ENCODE measurements at places on chromosomes 3 and 15.

- no peak for DNase-seq
Observed at GRCh38 chr3:124846189-124846588, 41.0 kb downstream of the ITGB5 start.

DNA sequence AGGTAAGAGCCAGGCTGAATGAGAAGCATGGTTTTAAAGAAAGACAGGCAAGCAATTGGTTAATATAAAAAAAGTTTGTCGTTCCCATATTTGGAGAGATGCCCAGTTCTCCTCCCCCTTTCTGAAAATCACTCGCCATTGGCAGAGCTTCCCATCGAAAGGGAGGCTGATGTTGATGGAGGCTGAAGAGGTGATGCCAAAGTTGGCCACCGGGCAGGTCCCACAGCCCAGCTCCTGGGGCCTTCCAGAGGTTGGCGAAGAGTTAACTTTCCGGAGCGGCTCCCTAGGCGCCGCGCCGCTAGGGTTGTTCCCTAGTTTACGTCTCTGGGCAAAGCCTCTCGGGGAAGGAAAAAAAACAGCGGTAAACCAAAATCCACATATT, 793 bp downstream of the PCOLCE2 start:
- DNase-seq = peak; percentile 39

GRCh38 chr3:55724821-55725220, 237.7 kb upstream of the WNT5A start:
- no peak for DNase-seq

DNA sequence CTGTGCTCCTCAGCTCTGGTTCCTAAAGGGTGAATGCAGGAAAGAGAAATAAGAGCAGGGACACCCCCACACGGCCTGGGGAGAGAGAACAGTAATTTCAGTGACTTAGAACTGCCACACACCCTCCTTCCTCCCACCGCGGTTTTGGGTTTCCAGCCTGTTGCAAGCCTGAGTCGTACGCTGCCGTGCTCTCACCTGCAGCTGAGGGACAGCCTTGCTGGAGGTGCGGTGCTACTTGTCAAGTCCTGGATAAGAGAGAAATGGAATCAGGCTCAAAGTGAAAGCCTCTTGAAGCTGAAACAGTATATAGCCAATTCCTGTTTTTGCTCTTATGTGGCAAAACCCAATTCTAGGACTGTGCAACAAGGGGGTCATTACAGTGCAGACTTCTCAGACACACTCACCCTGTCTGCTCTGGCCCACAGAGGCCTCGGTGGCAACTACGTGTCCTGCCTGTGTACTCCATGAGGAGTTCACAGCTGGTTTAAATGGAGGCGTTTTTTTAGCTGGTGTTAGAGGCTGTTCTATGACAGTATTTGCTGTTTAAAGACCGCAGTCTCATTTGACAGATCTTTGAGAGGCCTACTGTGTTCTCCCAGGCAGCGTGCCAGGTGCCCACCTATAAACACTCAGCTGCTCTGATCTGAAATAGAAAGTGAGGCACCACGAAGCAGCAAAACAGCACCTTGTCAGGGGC, 42.9 kb downstream of the TBC1D2B start:
- peak; percentile 33 for DNase-seq
